ENCODE measurements at places on chromosomes 3 and 15. TPM values are rescaled to one million over a fixed set of nuclear protein-coding genes. Genes with fewer than 3 reads are reported as not detected.

The HHATL gene
- total RNA-seq, result 166 TPM

The LRRN1 gene
- 12.6 TPM for total RNA-seq

The IL17RC gene
- 27.0 TPM for total RNA-seq

The FGD5 gene
- 14.6 TPM for total RNA-seq

The CA12 gene
- total RNA-seq, result 0.16 TPM

The IMPG2 gene
- 0.64 TPM for total RNA-seq

The CNBP gene
- total RNA-seq, result 754 TPM

The VIPR1 gene
- total RNA-seq, result 0.56 TPM

The CLDN16 gene
- total RNA-seq, result not detected

The CRELD1 gene
- 28.5 TPM for total RNA-seq

The NR2F2 gene
- 17.1 TPM for total RNA-seq

The B4GALT4 gene
- 5.4 TPM for total RNA-seq

The ARPP21 gene
- total RNA-seq, result 336 TPM

The AGBL1 gene
- total RNA-seq, result 13.6 TPM

The HHLA2 gene
- not detected for total RNA-seq

The NIT2 gene
- total RNA-seq, result 60.7 TPM

The PROS1 gene
- total RNA-seq, result 8.7 TPM

The NANOGP8 gene
- total RNA-seq, result not detected

The WDR72 gene
- not detected for total RNA-seq

The PP2D1 gene
- total RNA-seq, result not detected

The ARNT2 gene
- 10.1 TPM for total RNA-seq

The GOLGA8S gene
- 0.04 TPM for total RNA-seq

The SNTN gene
- not detected for total RNA-seq

The CCR3 gene
- not detected for total RNA-seq

The NEDD4 gene
- total RNA-seq, result 99.0 TPM

The EFCAB12 gene
- total RNA-seq, result not detected

The SLC35G2 gene
- 1.5 TPM for total RNA-seq

The EPHB3 gene
- total RNA-seq, result 0.34 TPM

The GOLGA8H gene
- total RNA-seq, result 0.73 TPM

The TERC gene
- 4.8 TPM for total RNA-seq

The ZNF80 gene
- not detected for total RNA-seq

The TMC3 gene
- total RNA-seq, result not detected

The KCNMB3 gene
- 1.6 TPM for total RNA-seq

The OSTN gene
- not detected for total RNA-seq

The OR5H14 gene
- total RNA-seq, result not detected

The PPP2R3A gene
- 45.5 TPM for total RNA-seq

The TOPBP1 gene
- total RNA-seq, result 6.7 TPM

The MUSTN1 gene
- total RNA-seq, result 138 TPM

The KCNAB1 gene
- total RNA-seq, result 3.1 TPM

The GRM7 gene
- not detected for total RNA-seq

The FNDC3B gene
- total RNA-seq, result 68.5 TPM

The GPR62 gene
- total RNA-seq, result 0.20 TPM

The LRRC2 gene
- total RNA-seq, result 65.1 TPM

The WDR73 gene
- 12.0 TPM for total RNA-seq

The BFSP2 gene
- not detected for total RNA-seq

The NR1I2 gene
- not detected for total RNA-seq

The P2RY14 gene
- 1.9 TPM for total RNA-seq

The MYO5C gene
- 3.0 TPM for total RNA-seq

The EFHB gene
- not detected for total RNA-seq

The C2CD4A gene
- 0.11 TPM for total RNA-seq

The SLC15A2 gene
- 0.57 TPM for total RNA-seq

The TNFSF10 gene
- total RNA-seq, result 10.0 TPM

The MCF2L2 gene
- 0.39 TPM for total RNA-seq

The TF gene
- 2.8 TPM for total RNA-seq

The ZIC1 gene
- total RNA-seq, result 5.7 TPM

The RPUSD3 gene
- total RNA-seq, result 44.0 TPM

The CLDN18 gene
- not detected for total RNA-seq

The SH2D7 gene
- not detected for total RNA-seq

The ZNF860 gene
- not detected for total RNA-seq
